ENCODE measurements at places on chromosomes 3 and 15. TPM values are rescaled to one million over a fixed set of nuclear protein-coding genes. Genes with fewer than 3 reads are reported as not detected.

Gene BTLA
- not detected for polyA plus RNA-seq

Gene USP50
- polyA plus RNA-seq = not detected

Gene TTLL13
- polyA plus RNA-seq = 2.4 TPM

Gene AAGAB
- 7.1 TPM for polyA plus RNA-seq

Gene WDR72
- polyA plus RNA-seq = 5.2 TPM

Gene TMCO5A
- not detected for polyA plus RNA-seq

Gene ITPKA
- polyA plus RNA-seq = 1.3 TPM

Gene REC114
- not detected for polyA plus RNA-seq

Gene ANKUB1
- polyA plus RNA-seq = not detected

Gene LMAN1L
- not detected for polyA plus RNA-seq

Gene LYZL4
- polyA plus RNA-seq = not detected

Gene CFAP91
- polyA plus RNA-seq = 9.2 TPM

Gene MAGEL2
- polyA plus RNA-seq = 3.8 TPM

Gene RPL39L
- polyA plus RNA-seq = 2.2 TPM

Gene ZDHHC23
- 2.4 TPM for polyA plus RNA-seq

Gene KBTBD13
- not detected for polyA plus RNA-seq

Gene SCAANT1
- not detected for polyA plus RNA-seq

Gene GABRG3
- not detected for polyA plus RNA-seq

Gene ZCWPW2
- 0.84 TPM for polyA plus RNA-seq

Gene UPK1B
- 3.7 TPM for polyA plus RNA-seq

Gene KLF15
- polyA plus RNA-seq = 11.3 TPM

Gene CASR
- 24.6 TPM for polyA plus RNA-seq

Gene CSPG5
- 0.15 TPM for polyA plus RNA-seq

Gene TEX264
- polyA plus RNA-seq = 45.2 TPM

Gene GOLGA6B
- polyA plus RNA-seq = not detected
